SK-N-SH (cell line): ENCODE measurements at places on chromosomes 5 and 9.

DNA sequence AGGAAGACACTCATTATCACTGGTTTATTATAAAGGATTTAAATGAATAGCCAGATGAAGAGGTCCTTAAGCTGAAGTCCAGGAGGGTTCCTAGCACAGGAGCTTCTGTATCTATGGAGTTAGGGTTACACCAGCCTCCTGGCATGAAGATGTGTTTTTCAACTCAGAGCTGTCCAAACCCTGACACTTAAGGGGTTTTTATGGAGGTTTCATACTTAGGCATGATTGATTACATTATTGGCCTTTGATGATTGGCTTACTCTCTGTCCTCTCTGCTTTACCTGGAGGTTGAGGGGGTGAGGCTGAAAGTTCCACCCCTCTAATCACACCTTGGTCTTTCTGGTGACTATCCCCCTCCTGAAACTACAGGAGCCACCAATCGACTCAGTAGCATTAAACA lies 84.9 kb upstream of the ZNF169 start:
- DNase-seq, result no peak

GRCh38 chr5:147398860-147399259 lies 111.0 kb downstream of the DPYSL3 start:
- DNase-seq, result peak; percentile 72

DNA sequence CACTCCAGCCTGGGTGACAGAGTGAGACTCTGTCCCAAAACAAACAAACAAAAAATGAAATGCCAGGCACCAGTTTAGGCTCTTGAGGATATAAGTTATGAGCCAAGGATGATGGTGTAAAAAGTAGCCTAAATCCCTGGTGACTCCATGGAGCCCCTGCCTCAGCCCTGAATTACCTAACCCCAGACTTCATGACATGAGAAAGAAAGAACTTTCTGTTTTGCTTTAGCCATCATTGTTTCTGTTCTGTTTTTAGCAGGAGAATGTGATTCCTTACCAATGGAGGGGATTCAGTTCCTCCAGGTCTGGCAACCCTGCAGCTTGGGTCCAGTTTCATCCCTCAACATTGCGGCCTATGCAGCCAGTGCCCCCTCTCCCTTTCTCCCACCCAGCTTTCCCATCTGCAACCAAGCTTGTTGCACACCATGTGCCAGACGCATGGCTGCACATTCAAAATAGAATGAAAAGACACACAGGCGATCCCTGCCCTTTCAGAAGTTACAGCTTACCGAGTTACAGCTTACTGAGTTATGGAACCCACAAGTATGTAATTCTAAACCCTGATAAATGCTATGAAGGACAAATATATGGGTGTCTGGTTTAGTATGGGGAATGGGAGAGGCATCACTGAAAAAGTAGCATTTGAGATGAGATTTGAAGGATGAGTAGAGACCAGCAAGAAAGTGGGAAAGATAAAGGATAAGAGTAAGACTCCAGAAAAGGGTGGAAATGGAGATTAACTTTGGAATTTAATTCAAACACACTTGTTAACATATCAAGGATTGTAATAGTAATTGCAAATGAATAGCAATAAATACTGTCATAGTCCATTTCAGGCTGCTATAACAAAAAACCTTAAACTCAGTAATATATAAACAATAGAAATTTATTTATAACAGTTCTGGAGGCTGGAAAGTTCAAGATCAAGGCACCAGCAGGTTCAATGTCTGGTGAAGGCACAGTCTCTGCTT lies 6.0 kb upstream of the SEMA5A start:
- DNase-seq, result no peak

GRCh38 chr5:169964246-169964645 lies 16.0 kb downstream of the INSYN2B start:
- DNase-seq, result no peak
